ENCODE measurements at places on chromosomes 3 and 15.

- DNase-seq, result no peak
Measured at GRCh38 chr15:67405208-67406191, 115.4 kb upstream of the C15orf61 start.

DNA sequence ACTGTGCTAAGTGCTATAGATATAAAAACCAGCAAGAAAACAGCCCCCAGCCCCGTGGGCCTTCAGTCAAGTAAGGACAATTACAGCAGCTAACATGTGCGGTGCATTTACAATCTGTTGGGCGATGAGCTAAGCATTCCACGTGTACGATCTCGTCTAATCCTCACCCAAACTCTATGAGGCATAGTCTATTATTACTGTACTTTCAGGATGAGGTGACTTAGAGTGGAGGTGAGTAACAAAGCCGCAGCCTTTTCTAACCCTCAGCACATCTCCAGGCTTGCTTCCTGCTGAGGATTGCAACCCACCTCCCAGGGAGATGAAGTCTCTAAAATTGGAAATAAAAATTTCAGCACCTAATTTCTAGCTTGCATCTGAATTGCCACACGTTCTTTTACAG, 53.2 kb upstream of the MCF2L2 start:
- no peak for DNase-seq

GRCh38 chr3:9866639-9867038, 13.4 kb downstream of the CIDEC start:
- no peak for DNase-seq

- no peak for DNase-seq
Measured at GRCh38 chr3:140247775-140248174, 312.8 kb downstream of the CLSTN2 start.

GRCh38 chr3:177793451-177793850, 596.2 kb upstream of the TBL1XR1 start:
- DNase-seq, result no peak

DNA sequence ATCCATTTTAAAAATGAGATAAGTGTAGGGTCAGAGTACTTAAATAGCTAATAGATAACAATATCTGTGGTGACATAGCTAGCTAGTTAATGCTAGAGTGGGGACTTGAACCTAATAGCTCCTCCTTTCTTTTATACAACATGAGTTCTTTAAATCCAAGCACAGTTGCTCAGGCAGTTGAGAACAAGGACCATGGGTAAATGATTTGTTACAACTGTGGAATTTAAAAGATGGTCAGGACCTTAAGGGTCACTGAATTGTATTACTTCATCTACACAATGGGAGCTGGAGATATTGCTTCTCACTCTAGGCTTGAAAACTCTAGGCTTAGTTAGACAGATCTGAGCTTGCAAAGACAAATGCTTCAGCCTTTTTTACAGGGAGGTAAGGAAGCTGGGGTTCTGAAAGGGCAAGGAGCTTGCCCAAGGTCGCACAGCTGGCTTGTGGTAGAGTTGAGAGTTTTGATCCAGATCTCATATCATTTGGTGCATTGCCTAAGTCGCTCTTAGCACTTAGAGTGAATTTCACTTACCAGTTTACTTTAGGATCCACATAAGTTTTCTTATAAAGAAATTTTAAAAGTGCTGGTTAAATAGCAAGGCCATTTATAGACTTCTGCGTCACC, 90.2 kb downstream of the EDEM1 start:
- DNase-seq, result no peak

- no peak for DNase-seq
Measured at GRCh38 chr15:39788800-39789565, 6.3 kb upstream of the FSIP1 start.

DNA sequence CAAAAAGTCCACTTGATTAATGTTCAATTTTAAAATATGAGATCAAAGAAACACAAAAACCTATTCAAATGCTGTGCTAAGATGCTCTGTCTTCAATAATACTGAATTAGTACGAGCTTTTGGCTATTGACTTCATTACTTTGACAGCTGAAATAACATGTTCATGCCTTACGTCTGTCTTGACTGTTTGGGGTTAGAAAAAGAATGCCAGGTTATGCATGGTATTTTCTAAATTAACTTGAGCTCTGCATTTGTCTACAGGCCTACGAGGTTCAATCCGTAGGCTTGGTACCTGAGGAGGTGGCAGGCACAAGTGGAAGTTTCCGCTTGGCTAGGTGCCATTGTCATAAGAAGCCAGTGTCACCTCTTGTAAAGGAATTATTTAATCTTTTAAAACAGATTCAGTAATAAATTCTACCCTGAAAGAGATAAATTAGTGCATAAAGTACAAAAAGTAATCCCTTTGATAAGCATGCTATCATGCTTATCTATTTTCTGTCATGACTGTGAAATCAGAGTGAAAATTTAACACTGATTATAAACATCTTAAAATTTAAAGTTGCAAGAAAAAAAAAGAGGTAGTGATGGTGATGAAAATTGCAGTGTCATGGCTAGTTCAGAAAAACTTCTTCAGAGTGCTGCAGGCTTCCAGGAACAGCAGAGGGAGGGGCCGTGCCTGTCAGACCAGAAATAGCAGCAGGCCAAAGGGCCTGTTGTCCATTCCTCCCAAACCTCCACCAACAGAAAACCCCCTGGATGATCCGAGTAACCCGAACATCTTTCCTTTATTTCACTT, 115.7 kb downstream of the ARRDC4 start:
- DNase-seq, result no peak

DNA sequence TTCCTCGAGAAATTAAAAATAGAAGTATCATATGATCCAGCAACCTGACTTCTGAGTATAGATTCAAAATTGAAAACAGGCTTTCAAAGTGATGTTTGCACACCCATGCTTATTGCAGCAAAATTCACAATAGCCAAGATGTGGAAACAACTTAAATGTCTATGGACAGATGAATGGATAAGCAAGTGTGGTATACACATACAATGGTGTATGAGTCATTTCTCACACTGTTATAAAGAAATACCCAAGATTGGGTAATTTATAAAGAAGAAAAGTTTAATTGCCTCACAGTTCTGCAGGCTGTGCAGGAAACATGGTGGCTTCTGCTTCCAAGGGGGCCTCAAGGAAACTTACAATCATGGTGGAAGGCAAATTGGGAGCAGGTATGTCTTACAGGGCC, 100.8 kb downstream of the KLF13 start:
- DNase-seq, result no peak

GRCh38 chr3:143070977-143071551, 48.5 kb upstream of the CHST2 start:
- DNase-seq, result no peak

GRCh38 chr3:190546881-190547510, 33.1 kb downstream of the IL1RAP start:
- DNase-seq, result no peak

DNA sequence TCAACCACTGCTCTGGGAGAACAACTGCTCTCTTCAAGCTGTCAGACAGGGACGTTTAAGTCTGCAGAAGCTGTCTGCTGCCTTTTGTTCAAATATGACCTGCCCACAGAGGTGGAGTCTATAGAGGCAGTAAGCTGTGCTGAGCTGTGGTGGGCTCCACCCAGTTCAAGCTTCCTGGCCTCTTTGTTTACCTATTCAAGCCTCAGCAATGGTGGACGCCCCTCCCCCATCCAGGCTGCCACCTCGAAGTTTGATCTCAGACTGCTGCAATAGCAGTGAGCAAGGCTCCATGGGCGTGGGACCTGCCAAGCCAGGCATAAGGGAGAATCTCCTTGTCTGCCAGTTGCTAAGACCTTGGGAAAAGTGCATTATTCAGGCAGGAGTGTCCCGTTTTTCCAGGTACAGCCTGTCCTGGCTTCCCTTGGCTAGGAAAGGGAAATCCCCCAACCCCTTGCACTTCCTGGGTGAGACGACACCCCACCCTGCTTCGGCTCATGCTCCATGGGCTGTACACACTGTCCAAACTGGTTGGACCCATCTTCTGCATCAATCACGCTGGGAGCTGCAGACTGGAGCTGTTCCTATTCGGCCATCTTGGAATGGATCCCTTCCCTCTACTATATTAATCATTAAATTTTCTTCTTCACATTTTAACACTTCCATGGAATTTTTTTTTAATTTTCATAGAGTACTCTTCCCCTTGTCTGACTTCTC, 167.0 kb upstream of the UBE2E2 start:
- DNase-seq, result no peak

GRCh38 chr3:17986348-17986816, 244.0 kb upstream of the TBC1D5 start:
- DNase-seq, result no peak

DNA sequence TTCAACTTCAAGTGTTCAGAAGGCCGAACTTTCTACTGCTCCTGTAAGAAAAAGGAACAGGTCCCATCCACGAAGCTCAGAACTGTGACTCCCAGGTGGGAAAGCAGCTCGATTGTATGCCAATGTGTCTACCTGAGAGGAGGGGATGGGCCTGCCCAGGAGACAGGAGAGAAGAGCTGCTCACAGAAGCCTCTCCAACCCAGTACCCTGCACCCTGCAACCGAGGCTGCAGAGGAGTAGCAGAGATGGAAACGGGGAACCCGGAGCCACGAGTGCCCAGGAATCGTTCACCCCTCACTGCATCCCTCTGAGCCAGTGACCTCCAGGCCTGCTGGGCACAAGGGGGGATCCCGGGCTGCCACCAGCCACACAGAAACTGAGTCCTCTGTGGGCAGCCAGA, 86.5 kb upstream of the PRR23E start:
- peak; percentile 47 for DNase-seq

GRCh38 chr3:112689385-112689784, 48.4 kb upstream of the CCDC80 start:
- DNase-seq, result no peak

GRCh38 chr3:28308196-28308595, 40.3 kb upstream of the ZCWPW2 start:
- DNase-seq, result no peak

DNA sequence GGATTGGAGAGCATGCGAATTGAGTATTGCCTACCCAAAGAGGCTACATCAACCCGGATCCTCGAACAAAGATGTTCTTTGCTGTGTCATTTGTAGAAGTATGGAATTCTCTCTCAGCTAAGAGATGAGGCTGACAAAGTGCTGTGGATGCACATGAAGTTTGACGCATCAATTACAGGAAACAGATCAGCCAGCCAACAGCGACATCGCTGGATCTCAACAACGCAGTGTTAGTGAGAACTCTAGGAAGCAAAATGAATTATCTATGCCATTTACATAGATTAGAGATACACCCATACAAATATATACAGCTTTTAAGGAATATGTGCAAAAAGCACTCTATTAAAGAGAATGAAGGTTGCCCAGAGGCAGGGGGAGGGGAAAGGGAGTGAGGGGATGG, 160.6 kb upstream of the RGMA start:
- no peak for DNase-seq

GRCh38 chr3:31813197-31813596, 167.9 kb downstream of the OSBPL10 start:
- DNase-seq, result no peak

GRCh38 chr3:73685061-73685460, 60.3 kb upstream of the PDZRN3 start:
- no peak for DNase-seq

DNA sequence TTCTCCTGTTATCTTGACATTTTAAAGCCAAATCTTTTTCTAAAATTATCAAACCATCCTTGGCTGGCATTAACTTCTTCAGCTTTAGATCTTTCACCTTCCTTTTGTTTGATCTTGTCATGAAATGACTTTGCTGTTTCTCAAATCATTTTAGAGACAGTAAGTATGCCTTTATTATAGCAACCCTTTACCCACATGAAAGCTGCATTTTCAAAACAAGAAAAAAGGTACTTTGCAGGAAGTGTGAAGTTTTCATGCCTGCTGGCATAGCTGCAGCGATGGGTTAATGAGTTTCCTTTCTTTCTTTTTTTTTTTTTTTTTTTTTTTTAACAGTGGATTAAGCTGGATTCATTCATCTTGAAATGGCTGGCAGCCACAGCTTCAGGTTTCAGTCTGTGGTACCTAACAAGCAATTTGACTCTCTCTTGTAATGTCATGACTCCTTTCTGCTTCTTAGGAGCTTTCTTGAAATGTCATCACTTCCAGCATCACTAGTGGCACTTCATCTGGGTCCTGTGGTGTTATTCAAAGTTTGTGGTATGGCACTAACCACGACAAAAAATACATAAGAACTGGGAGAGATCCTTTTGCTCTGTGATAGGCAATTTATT, 18.8 kb downstream of the SLC25A26 start:
- DNase-seq, result no peak

DNA sequence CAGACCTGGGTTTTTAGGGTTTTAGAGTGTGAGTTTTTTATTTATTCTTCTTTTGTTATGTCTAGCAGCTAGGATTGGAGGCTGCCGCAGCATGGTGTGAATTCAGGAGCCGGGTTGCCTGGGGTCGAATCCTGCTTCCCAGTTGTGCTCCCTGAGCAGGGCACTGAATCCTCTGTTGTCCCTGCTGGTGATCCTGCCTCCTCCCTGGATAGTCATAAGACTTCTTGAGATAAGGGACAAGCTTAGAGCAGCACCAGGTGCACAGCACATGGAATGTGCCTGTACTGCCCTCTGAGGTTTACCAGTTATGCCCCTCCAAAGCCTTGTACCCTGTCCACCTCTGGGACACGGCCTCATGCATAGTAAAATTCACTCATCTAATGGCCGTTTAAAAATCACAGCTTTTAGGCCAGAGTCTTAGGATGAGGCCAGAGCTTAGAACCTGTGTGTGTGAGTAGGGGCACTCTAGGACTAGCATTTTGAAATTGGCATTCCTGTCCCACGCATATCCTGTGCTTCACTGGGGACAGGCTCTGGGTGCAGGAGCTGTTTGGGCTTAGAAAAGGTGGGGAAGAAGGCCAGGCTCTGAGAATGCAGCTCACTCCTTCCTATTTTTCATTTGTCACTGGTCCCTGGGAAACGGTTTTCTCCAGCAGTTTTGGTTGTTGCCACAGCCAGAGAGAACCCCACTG, 47.7 kb downstream of the CHCHD6 start:
- no peak for DNase-seq

DNA sequence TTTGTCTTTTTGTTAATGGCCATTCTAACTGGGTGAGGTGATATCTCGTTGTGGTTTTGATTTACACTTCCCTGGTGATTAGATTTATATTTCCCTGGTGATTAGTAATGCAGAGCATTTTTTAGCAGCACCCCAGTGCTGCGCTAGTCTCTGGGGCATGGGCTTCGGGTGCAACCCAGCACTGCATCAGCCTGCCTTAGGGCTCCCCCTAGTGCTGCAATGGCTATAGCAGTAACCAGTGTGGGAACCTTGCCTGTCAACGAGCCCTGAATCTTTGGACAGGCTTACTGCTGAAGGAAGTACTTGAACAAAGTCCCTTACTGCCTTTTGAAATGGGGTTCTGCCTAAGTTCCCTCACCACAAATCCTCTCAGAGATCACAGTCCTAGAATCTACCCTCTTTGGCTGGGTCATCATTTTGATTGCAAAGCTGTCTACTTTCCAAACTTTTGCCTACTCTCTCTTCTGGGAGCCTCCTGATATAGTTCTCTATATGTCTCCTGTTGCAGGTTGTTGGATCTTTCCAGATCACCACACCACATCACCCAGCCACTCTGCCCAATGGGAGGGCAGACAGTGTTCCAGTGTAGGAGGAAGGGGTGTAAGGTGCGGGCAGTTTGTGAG, 79.2 kb upstream of the CCNL1 start:
- no peak for DNase-seq

DNA sequence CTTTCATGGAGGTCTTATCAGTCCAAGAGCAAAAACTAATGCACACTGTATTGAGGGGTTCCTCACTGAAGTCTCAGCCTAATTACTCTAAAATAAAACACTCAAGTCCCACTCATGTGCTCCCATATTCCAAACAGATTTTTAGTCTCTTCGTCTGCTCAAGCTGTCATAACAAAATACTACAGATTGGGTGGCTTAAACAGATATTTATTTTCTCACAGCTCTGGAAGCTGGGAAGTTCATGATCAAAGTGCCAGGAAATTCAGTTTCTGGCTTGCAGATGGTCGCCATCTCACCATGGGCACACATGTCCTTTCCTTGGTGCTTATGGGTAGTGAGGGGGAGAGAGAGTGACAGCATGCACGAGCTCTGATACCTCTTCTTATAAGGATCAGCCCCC, 147.5 kb downstream of the ANXA2 start:
- DNase-seq, result no peak

All from coronary artery (tissue), 2 donors.